Ovary (tissue), 10 donors: ENCODE measurements at places on chromosomes 12 and 14. TPM values are rescaled to one million over a fixed set of nuclear protein-coding genes. Genes with fewer than 3 reads are reported as not detected.

KRT71 gene
- total RNA-seq = not detected

DDHD1 gene
- total RNA-seq = 19.9 TPM

MUCL1 gene
- not detected for total RNA-seq

SEC23A gene
- 92.3 TPM for total RNA-seq

FMNL3 gene
- total RNA-seq = 19.3 TPM

ERP27 gene
- not detected for total RNA-seq

OR4E2 gene
- not detected for total RNA-seq

P2RX2 gene
- total RNA-seq = not detected

EIF2S3B gene
- 4.5 TPM for total RNA-seq

PLA2G1B gene
- total RNA-seq = 2.9 TPM

SERPINA5 gene
- 23.8 TPM for total RNA-seq

NRXN3 gene
- 6.2 TPM for total RNA-seq

RNASE11 gene
- total RNA-seq = not detected

LRIG3 gene
- total RNA-seq = 37.8 TPM

LALBA gene
- not detected for total RNA-seq

CLEC1B gene
- total RNA-seq = not detected

ADCY4 gene
- total RNA-seq = 25.4 TPM

KLHL33 gene
- total RNA-seq = 0.69 TPM

LRP1 gene
- 148 TPM for total RNA-seq

TMEM179 gene
- total RNA-seq = not detected

CPNE6 gene
- total RNA-seq = not detected

AICDA gene
- total RNA-seq = not detected

FITM1 gene
- 1.2 TPM for total RNA-seq

TWF1 gene
- total RNA-seq = 63.7 TPM

SCARB1 gene
- 20.8 TPM for total RNA-seq

NOS1 gene
- 0.05 TPM for total RNA-seq

PRICKLE1 gene
- 29.2 TPM for total RNA-seq

HOXC12 gene
- not detected for total RNA-seq

RTN1 gene
- total RNA-seq = 7.4 TPM

GSC gene
- total RNA-seq = 0.25 TPM

TAS2R46 gene
- 1.5 TPM for total RNA-seq

KRT2 gene
- total RNA-seq = not detected

SLC25A47 gene
- not detected for total RNA-seq

TMEM117 gene
- 19.3 TPM for total RNA-seq

ANKS1B gene
- total RNA-seq = 3.5 TPM

SLC6A15 gene
- total RNA-seq = 0.20 TPM

GLIPR1L1 gene
- not detected for total RNA-seq

FLVCR2 gene
- 1.5 TPM for total RNA-seq

DIO3 gene
- total RNA-seq = 14.0 TPM

PTCSC3 gene
- not detected for total RNA-seq

KDM5A gene
- total RNA-seq = 56.5 TPM
